ENCODE measurements at places on chromosomes 4 and X.

- peak; percentile 40 for DNase-seq
Measured at GRCh38 chr4:48780865-48781214, 761 bp upstream of the FRYL start.

DNA sequence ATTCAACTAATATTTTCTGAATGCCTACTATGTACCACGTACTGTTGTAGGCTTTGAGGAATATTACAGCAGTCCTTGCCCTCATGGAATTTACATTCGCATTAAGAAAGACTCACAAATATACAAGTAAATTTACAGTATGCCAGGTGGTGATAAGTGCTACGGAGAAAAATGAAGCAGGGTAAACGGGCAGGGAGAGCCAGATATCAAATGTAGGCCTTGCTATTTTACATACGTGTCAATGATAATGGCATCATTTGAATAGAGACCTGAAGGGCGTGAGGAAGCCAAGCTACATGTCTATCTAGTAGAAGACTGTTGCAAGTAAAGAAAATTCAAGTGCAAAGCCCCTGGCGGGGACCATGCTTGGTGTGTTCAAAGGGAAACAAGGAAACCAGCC is 65.2 kb downstream of the AMMECR1 start:
- no peak for DNase-seq

DNA sequence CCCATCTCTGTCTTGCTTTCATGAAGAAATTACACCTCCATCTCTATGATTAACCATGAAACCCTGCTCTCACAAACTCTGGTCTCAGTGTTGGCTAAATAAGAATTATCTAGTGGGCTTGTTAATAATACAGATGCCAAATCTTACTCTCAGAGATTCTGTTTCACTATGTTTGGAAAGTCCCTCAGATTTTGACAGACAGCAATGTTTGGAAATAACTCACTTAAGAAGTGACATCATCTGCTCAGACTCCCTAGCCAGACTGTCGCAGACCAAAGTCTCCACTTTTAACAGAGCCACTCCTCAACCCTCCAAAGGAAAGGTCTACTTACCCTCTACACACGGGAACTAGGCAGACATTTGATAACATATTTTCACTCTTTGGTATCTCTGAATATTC is 328.5 kb upstream of the FGF16 start:
- DNase-seq = no peak

DNA sequence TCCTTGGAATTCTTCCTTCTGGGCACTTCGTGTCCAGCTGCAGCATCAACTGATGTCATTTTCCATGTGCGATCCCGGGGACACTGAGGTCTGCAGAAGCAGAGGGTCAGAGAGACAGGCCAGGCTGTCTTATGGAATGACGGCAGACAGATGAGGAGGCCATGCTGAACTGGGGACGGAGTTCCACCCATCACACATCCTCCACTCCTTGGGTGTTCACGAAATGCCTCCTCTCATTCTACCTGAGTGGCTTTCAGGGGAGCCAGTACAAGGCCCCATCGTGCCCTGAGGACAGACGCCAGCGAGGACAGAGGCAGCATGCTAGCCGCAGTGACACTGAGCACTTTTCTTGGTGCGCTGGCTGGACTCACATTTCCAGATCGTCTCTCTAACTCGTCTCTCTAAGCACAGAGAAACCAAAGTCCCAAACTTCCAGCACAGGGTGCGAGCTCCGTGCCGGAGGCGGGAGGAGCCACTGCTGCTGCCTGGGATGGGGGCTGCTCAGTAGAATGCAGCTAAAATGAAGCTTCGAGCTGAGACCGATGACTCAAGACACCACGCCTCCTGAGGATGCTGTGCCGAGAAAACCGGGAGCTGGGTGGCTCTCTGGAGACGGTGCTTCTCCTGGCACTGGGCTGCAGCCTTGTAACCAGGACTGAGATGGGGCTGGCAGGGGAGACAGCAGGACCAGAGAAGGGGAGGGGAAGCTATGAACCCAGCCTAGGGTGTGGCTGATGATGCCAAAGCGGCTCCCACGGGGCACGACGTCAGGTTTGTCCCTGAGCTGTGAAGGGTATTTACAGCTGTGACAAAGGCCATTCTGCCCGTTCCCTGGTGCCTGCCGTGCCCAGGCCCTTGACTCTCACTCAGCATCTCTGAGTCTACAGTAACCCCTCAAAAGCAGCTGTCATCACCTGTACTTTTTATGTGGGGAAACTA is 8.2 kb downstream of the ABLIM2 start:
- no peak for DNase-seq

- DNase-seq = no peak
Measured at GRCh38 chrX:72395237-72395636, 89.5 kb upstream of the CITED1 start.

GRCh38 chrX:10851809-10852208 is 231.4 kb upstream of the MID1 start:
- no peak for DNase-seq

- no peak for DNase-seq
Measured at GRCh38 chr4:2335729-2336101, 73.8 kb upstream of the MXD4 start.

- DNase-seq = peak; percentile 14
Measured at GRCh38 chr4:126223784-126224407, 909.1 kb downstream of the FAT4 start.

GRCh38 chrX:72123471-72124185 is 8.1 kb downstream of the RTL5 start:
- no peak for DNase-seq

- no peak for DNase-seq
Measured at GRCh38 chrX:1871887-1872286, 257.0 kb downstream of the ASMT start.

DNA sequence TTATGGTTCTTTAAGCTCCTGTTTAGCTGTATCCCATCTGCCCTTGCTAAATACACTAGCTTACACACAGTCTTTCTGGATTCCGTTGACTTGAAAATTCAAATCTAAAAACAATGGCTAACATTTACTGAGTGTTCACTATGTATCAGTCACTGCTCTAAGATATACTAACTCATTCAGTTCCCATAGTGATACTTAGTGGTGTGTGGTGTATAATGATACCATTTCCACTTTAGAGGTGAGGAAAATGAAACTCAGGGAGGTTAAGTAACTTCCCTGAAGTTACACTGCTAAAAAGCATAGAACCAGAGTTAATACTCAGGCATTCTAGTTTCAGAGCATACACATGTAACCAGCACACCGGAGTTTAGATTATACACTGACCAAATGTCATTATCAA is 762.0 kb downstream of the GRID2 start:
- DNase-seq = no peak

- peak; percentile 33 for DNase-seq
Measured at GRCh38 chrX:18377796-18378195, 23.3 kb upstream of the SCML2 start.

DNA sequence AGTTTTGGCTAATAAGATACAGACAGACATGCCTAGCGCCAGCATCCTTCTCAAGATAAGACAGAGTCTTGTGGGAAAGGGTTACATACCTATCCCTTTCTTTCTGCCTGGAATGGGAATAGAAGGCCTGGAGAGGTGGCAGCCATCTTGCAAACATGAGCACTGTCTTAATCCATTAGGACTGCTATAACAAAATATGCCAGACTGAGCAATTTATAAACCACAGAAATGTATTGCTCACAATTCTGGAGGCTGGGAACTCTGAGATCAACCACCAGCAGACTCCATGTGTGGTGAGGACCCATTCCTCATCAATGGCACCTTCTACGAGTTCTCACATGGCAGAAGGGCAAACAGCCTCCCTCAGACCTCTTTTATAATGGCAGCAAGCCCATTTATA is 26.5 kb upstream of the NEIL3 start:
- no peak for DNase-seq

- no peak for DNase-seq
Measured at GRCh38 chr4:107376293-107376692, 340.2 kb upstream of the DKK2 start.

GRCh38 chr4:139858436-139859205 is 193.0 kb downstream of the MGST2 start:
- no peak for DNase-seq

- no peak for DNase-seq
Measured at GRCh38 chr4:6200922-6201362, 593 bp upstream of the JAKMIP1 start.

DNA sequence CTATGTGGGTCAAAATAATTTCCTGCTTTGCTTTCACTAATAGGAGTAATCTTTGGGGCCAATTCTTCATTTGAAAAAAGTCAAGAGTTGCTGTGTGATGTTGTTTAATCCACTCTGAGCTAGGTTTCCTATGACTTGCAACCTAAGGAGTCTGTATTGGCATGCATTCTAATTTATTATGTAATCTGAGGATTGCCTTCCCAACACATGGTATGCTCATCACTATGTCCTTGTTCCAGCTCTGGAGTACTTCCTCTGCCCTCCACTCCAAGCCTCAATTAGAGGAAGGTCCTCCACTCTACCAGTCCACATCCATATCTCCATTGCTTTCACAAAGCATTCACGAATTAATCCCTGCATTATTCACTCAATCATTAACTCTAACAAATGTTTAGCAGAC is 56.1 kb downstream of the PPP3CA start:
- DNase-seq = no peak

- DNase-seq = no peak
Measured at GRCh38 chrX:135536877-135537276, 16.4 kb downstream of the INTS6L start.

GRCh38 chrX:37817579-37817978 is 29.8 kb downstream of the DYNLT3 start:
- DNase-seq = no peak

GRCh38 chrX:139559383-139560042 is 29.0 kb downstream of the F9 start:
- peak; percentile 68 for DNase-seq

DNA sequence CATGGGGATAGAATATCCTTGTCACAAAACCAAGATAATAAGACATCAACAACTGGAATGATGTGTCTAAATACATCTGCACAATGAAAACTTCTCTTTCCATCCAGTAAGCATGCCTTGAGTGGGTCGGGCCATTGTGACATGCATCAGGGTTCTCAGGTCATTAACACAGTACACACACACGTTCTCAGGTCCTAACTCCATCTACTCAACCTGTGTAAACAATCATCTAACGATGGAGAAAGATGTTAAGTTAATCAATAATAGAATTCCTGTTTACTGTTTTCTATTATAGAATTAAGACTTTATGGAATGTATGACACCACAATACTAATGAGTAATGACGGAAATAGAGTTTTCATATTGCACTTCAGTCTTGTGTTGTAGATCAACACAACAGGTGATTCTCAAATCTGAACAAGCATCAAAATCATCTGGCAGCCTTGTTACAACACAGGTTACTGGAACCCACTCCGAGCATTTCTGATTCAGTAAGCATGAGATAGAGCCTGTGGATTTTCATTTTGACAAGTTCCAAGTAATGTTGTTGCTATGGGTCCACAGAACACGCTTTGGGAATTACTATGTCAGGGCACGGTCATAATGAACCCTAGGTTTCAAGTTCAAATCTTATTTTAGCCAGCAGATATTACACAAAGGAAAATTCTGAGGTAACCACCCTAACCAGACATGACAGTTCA is 315.8 kb upstream of the TEX13C start:
- DNase-seq = no peak

- no peak for DNase-seq
Measured at GRCh38 chr4:72768364-72768763, 199.3 kb upstream of the ADAMTS3 start.

GRCh38 chr4:77493120-77493752 is 112.4 kb upstream of the CXCL13 start:
- DNase-seq = no peak

DNA sequence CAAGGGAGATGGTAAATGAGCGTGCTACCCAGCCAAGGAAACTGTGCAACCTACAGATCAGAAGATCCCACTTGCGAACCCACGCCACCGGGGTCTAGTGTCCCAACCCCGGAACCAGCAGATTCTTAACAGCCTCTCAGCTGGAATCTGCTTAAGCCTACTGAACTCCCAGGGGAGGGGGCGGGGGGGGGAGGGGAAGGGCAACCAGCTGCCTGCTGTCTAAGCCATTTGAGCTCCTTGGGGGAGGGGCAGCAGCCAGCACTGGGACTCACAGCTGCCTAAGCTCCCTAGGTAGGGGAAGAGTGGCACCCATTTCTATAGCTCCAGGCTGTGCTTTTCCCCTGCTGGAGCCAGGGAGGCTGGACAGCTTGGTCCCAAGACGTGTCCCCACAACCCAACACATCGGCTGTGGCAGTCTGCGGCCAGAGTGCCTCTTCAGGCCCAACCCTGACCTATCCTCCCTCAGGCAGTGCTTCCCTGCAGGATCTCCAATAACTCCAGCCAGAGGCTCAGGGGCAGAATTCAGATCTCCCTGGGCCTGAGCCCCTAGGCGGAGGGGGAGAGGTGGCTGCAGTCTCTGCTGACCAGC is 289.2 kb downstream of the LDB2 start:
- no peak for DNase-seq

- DNase-seq = no peak
Measured at GRCh38 chr4:169018406-169018805, 8.4 kb upstream of the CBR4 start.

DNA sequence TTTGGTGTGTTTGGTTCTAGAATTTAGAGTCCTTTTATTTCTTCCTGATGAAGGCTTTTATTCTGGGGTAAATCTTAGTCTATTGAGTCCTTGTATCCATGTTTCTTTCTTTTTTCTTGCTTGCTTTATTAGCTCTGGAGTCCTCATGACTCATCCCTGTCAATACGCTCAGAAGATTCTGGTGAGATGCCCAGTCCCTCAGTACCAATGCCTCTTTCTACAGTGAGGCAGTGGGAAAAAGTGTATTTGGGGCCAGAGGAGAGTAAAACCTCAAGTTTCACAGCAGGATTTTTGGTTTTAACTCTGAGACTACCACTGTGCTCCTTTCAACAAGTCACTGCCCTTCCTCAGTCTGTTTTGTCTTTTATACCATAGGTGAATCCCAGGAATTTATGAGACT is 368.0 kb downstream of the GBA3 start:
- no peak for DNase-seq

GRCh38 chr4:184306470-184306869 is 88.8 kb upstream of the ENPP6 start:
- no peak for DNase-seq

GRCh38 chr4:1116838-1117237 is 3.5 kb upstream of the RNF212 start:
- no peak for DNase-seq

DNA sequence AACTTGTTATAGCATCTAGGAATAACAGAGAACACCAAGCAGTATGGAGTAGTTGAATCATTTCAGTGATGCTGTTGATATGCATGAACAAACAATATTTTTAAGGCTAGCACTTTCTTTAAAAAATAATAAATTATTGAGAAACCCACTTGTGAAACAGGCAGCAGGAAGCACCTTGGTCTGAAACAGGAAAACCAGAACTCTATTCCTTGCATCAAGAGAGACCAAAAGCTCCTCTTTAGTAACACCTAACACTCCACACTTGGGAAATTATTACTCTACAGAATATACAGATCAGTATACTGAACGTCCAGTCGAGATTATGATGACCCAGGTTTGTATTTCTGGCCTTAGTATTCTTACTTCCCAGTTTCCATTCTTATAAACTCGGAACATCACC is 129.0 kb downstream of the ARAP2 start:
- no peak for DNase-seq

DNA sequence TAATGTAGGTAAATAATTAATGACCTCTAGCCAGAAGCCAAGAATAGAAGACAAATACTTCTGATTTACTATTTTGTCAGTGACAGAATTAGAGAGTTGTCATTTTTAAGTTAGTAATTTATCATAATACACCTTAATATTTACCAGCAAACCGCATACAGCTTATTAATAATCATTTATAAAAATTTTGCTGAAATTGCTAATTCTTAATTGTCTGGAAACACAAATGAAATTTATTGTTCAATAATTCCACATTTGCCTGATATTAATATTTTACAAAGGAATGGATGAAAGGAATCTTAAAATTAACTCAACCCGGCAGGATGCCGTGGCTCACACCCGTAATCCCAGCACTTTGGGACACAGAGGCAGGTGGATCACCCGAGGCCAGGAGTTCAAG is 44.7 kb downstream of the PROM1 start:
- DNase-seq = no peak
